ENCODE measurements at places on chromosomes 3 and 15.

DNA sequence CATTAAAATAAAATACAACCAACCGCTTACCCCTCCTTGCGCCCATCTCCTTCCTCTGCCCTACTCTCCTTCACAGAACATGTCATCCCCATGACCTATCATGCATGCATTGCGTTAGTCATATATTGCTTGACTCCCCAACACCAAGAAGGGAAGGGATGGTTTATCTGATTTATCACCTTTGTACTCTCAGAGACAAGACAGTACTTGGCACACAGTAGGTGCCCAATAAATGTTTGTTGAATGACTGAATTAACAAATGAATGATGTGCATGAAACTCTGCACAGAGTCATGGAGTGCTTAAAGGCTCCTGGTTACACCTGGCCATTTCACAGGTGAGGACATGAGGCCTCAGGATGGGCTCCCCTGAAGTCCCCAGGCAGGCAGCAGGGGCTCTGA lies 59.7 kb downstream of the IQSEC1 start:
- DNase-seq: no peak

DNA sequence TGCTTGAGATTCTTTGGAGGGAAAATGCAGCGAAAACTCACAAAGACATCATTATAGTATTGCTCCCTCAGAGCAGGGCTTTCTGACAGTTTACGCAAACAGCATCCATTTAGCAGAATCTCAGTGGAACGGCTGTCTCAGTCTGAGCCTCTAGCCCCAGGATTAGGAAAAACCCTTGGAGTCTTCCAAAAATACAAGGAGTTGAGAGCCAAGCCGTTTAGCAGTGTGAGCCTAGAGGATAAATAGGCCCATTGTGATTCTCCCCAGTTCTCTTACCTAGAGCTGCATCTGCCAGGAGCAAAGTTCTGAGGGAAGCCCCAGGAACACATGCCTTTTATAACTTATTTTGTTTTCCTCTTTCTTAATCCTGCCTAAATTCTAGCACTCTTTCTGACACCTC lies 359.6 kb downstream of the NTRK3 start:
- no peak for DNase-seq

DNA sequence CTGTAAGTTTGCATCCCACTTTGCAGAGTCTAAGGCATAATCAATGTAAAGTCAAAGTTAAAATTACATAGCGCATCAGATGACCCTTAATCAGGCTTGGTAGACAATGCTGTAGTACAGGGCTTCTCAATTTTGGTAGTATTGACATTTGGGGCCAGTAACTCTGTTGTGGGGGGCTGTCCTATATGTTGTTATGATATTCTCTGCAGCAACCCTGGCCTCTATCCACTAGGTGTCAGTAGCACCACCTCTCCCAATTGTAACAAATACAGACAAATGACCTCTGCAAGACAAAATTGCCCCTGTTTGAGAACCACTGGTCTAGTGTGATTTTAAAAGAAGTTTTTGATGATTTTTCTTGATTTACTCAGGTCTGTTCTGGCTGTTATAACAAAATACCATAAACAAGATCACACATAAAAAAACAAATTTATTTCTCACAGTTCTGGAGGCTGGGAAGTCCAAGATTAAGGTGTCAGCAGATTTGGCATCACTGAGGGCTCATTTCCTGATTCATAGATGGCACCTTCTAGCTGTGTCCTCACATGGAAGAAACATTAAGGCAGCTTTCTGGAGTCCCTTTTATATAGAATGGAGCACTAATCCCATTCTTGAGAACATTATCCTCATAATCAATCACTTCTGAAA lies 37.6 kb upstream of the SLC9A9 start:
- DNase-seq: no peak

GRCh38 chr3:14758297-14758696 lies 60.5 kb upstream of the FGD5 start:
- no peak for DNase-seq

- DNase-seq: no peak
Observed at GRCh38 chr15:56244811-56245576, 1.3 kb upstream of the RFX7 start.

DNA sequence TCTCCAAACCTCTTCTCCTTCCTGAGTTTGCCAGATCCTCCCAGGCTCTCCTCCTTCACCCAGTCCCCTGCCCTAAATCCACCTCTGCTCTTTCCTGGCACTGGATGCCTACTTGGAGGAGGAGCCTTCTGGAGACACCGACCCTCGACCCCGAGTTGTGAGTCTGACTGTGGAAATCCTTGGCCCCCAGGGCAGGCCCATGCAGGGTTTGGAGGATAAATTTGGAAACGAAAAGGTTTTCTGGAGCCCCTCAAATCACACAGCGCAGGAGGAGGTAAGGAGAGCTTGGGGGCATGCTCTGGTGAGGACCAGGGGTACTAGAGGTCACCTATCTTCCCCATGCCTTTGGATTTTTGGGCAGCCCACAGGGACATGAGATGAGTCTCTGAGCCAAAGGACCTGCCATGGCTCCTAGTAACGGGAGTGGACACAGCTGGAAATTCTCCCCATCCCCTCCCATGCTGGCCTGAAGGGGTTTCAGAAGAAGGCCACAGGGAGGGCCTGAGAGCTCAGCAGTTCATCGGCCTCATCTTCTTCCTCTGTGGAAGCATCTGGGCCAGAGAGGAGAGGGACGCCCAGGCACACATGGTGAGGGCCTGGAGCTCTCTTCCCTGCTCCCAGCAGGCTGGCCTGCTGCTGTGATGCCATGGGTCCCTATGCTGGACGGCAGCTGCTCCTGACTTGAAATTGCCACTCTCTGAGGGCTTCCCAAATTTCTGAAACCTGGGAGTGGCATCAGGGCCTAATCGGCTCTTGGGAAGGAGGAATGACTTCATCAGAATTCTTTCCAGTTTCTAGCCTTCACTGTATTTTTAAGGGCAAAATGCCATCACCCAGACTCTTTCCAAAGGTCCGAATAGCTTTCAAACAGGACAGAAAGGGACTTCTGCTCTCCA lies 68.6 kb upstream of the ITGA11 start:
- no peak for DNase-seq

DNA sequence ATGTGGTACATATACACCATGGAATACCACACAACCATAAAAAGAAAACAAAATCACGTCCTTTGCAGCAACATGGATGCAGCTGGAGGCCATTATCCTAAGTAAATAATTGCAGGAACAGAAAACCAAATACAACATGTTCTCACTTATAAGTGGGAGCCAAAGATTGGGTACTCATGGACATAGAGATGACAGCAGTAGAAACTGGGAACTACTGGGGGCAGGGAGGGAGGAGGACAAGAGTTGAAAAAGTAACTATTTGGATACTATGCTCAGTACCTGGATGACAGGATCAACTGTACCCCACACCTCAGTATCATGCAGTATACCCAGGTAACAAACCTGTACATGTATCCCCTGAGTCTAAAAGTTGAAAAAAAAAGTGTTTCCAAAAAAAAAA lies 23.2 kb upstream of the ATOSA start:
- no peak for DNase-seq

GRCh38 chr3:195271410-195272243 lies 668 bp upstream of the XXYLT1 start:
- peak; percentile 70 for DNase-seq

DNA sequence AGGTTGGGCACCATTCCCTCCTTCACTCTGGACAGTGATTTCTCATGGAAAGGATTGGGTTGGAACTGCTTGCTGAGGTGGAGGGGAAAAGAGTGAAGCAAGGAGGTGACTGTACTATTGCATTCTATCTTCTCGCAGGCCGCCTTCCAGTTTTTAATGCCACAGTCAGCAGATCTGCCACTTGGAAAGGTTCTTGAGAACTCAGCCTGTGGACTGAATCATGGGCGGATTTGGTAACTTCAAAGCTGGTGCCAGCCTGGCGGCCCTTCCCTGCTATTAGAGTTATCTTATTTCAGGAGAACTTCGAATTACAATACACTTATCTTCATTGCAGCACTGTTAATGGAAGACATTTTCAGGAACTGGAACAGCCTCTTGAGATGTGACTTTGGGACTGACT lies 23.1 kb upstream of the SLC28A2 start:
- DNase-seq: no peak

- DNase-seq: no peak
Observed at GRCh38 chr15:40536501-40536900, 28.3 kb downstream of the CCDC32 start.

DNA sequence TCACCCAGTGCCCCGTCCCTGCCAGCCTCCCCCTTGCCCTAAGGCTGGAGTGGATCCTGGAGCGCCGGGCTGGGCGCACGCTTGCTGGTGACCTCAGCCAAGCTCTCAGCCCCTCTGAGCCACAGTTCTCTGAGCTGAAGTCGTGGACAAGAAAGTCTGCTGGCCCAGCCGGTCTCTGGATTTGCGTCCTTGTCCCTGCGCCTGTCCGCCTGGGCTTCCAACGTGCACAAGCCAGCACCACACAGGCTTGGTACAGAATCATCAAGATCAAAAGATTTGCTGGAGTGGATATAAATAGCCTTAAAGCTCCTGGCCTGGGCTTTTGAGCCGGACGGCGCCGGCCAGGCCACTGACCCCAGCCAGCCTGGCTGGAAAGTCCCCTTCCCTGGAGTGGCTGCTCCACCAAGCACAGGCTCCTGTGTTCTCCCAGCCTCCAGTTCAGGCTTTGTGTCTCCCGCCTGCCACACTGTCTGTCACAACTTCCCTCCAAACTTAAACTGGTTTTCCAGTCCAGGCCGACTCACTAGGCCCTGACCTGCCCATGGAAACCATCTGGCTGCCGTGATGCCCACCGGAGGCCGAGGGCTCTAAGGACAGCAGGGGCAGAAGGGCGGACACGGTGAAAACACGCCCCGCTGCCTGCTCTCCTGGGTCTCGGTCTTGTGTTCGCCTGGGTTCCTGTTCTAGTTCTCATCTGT lies 156.2 kb downstream of the NUP210 start:
- DNase-seq: no peak

- no peak for DNase-seq
Observed at GRCh38 chr15:73139744-73140553, 87.7 kb downstream of the NEO1 start.

GRCh38 chr15:81221449-81221848 lies 24.8 kb downstream of the IL16 start:
- DNase-seq: no peak

- DNase-seq: no peak
Observed at GRCh38 chr3:167300207-167300606, 79.9 kb downstream of the ZBBX start.

DNA sequence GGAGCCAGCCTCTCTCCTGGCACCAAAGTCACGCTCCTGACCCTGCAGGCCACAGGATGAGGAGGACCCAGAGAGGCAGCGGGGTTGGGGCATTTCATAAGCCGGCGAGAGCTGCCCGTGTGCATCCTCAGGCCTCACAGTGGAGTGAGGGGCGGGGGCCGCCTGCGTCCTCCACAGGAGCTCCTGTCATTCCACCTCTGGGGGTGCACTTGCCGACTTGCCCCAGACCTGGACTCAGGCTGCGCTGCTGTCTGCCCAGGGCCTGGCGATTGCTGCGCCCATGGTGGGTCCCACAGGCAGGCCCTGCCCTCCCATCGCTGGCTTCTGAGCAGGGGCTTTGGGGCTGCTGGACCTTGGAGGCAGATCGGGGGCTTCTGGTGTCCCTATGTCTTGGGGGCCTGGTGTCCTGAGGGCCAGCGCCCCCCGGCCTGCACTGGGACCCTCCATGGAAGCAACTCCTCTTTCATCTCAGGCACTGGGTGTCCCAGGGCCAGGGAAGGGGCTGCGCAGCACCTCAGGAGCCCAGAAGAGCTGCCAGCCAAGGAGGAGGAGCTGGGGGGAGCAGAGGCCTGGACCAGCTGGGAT lies 184.0 kb downstream of the GOLGA6L6 start:
- DNase-seq: no peak

DNA sequence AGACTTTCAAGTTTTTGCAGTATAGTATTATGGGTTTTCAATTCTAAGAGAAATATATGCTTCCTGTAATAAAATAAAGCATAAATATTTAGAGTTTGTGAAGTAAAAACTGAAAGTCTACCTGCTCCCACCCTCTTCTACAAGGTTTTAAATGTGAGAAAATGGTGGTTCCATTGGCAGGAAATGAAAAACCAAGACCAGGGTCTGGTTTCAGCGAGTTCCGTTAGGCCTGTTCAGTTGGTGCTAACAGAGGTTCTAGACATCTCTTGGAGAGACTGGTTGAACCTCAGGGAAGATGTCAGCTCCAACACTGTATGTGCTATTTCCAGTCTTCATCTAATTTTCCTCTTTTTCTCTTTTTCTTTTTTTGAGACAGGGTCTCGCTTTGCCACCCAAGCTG lies 11.8 kb upstream of the MYO1E start:
- DNase-seq: no peak

GRCh38 chr15:67460521-67460920 lies 60.4 kb upstream of the C15orf61 start:
- DNase-seq: no peak

- no peak for DNase-seq
Observed at GRCh38 chr15:77027111-77027696, 32.3 kb downstream of the PSTPIP1 start.

DNA sequence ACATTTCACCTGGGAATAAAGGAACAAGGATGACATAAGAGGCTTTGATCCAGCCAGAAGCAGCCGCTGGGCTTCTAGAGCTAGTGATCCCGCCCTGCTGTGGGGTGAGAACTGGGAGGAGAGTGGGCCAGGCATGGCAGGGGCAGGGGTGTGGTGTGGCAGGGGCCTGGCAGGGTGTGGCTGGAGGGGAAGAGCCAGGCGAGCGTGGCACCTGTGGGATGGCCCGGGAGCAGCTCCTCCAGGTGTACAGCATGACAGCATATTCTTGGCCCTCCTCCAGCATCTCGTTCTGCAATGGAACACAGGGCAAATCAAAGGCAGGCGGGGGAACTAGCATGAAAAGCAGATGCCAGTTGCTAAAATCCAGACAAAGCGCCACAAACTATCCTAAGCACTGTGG lies 35.5 kb downstream of the CYFIP1 start:
- no peak for DNase-seq

DNA sequence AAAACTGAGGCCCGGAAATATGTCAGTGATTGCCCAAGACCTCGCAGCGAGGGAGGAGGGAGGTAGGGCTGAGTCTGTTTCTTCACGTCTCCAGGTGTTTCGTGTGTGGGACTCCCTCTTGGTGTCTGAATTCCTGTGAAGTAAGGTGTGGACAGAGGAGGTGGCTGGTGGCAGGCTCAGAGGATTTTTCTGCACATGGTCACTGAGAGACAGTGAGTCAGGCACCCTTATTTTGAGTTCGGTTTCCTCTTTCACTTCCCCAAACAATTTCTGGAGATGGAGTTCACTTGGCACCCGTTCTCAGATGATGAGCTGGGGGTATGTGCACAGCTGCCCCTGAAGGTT lies 46.3 kb upstream of the VPS8 start:
- no peak for DNase-seq

All from cortex of kidney (tissue), 1 donor.